ENCODE measurements at places on chromosomes 12 and 14.

GRCh38 chr12:127108360-127109215, 1158.4 kb upstream of the TMEM132C start:
- peak; percentile 68 for DNase-seq

DNA sequence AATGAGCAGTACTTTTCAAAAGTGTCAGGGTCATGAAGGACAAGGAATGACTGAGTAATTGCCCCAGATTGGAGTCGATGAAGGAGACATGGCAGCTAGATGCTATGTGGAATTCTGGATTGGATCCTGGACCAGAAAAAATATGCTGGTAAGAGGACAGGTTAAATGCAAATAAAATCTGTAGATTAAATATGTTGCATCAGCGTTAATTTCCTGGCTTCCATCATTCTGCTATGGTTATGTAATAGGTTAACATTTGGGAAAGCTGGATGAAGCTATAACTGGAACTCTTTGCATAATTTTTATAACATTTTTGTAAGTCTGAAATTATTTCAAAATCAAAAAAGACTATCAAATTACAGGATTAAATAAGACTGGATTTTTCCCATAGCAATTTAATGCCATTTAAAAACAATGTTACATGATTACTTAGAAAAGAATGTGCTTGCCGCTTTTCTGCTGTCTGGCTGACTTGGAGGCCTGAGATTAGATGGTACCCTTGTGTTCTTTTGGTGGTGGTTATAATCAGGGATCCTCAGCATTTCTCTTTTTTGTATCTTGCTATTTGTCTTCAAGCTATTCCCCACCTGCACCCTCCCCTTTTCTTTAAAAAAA, 65.1 kb downstream of the FBXW8 start:
- DNase-seq = no peak

- no peak for DNase-seq
Measured at GRCh38 chr14:52514046-52514811, 38.1 kb downstream of the TXNDC16 start.

DNA sequence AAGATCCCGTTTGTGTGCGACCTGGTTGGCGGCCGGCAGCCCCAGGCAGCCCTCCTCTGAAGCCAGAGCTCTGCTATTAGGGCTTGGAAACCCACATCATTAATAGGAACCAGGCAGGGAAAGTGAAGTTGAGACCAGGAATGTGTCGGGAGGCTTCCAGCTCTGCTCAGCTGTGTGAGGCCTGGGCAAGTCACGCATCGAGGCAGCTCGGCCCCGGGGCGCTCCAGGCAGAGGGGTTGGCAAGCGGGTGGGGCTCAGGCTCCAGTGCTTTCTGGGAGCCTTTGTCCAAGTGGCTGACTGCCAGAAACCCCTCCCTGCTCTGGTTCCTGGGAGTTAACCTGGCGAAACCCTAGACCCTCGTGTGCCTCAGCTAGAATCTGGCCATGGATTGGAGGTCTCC, 1151.7 kb downstream of the VRK1 start:
- no peak for DNase-seq

DNA sequence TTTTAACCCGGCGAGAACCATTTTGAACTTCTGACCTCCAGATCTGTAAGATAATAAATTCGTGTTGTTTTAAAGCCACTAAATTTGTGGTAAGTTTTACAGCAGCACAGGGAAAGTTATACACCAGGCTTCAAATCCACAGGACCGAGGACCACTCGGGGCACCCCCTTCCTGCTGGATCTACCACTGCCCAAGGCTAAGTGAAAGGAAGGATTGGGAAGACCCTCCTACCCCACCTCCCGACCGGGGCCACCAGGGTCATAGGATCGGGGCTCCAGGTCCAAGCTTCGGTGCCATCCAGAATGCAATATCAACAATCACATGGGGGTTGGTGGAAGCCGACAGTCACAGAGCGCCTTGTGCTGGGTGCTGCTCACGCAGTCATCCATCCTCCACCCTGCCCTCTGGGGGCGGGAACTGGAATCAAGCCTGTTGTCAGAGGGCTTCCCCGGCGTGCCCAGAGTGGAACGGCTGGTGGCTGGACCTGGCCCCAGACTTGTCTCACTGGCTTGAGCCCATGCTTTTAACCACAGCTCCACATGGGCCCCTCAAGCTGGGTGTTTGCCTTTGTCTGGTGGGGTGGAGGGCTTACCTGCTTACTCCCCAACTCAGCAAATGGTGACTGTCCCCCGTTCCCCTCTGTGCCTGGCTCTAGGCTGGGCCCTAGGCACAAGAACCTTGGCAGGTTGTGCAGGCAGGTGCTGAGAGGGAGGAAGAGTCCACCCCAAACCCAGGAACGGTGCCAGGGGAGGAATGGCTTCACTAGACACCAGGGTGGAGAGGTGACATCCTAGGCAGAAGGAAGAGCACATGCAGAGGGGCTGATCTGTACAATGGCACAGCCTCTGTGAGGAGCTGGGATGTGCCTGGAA, 180.3 kb upstream of the RTL1 start:
- no peak for DNase-seq

DNA sequence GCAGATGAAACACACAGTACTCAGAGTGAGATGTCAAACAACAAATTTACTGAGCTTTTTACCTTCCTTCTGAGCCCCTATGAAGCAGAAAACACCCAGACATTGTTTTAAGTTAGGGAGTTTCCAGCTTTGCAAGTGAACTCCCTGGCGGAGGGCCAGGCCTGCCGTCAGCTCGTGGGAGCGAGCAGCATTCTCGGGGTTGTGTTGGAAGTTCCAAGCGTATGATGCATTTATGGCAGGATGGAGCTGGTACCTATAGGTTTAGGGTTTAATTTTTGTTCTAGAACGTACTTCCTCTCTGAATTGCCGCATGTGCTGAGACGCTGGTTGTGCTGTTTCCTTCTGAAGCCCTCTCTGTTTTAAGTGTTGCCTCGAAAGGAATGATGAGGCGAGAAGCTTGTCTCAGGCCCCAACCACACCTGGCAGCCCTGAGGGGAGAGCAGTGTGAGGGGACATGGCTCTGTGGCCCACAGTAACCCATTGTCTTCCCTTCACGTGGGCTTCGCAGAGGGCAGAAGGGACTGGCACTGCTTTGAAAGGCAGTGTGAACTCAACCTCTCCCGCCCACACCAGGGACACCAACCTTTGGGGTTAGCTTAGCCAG, 76.6 kb downstream of the SSPN start:
- peak; percentile 89 for DNase-seq

DNA sequence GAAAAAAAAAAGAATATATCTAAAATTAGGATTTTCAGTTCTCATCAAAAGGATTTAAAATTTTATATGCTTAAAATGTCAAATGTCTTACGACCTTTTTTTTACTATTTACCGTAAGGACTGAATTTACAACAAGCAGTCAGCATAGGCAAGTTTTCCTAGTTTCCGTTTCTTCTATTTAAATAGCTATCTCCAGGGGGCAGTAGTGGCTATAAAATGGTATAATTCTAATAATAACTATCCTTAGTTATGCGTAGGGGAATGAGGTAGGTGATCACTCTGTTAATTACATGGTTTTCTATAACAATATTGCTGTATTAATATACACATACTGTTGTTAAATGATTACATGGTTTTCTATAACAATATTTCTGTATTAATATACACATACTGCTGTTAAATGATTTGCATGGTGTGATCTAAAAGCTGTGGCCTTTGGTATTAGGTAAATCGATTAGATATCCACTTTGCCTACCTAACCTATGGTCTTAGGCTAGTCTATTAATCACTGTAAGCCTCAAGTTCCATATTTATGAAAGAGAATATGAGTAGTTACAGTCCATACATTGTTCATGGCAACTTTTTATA, 217.7 kb upstream of the PDZRN4 start:
- DNase-seq = no peak

DNA sequence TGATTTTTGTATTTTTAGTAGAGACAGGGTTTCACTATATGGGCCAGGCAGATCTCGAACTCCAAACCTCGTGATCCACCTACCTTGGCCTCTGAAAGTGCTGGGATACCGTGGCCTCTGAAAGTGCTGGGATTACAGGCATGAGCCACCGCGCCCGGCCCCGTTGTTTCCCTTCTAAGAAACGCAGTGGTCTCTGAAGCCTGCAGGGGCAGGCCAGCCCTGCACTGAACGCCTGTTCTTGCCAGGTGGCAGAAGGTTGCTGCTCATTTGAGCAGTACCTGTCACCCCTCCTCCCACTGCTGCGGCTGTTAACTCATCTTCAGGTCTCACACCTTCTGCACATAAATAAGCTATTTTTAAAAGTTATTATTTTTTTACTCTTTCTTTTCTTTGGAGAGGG, 24.3 kb downstream of the GPRC5A start:
- no peak for DNase-seq

GRCh38 chr12:77328326-77328725, 263.0 kb upstream of the E2F7 start:
- DNase-seq = no peak

GRCh38 chr12:12171991-12172511, 94.8 kb downstream of the LRP6 start:
- peak; percentile 45 for DNase-seq

- DNase-seq = no peak
Measured at GRCh38 chr12:111084158-111084557, 163.8 kb upstream of the MYL2 start.

DNA sequence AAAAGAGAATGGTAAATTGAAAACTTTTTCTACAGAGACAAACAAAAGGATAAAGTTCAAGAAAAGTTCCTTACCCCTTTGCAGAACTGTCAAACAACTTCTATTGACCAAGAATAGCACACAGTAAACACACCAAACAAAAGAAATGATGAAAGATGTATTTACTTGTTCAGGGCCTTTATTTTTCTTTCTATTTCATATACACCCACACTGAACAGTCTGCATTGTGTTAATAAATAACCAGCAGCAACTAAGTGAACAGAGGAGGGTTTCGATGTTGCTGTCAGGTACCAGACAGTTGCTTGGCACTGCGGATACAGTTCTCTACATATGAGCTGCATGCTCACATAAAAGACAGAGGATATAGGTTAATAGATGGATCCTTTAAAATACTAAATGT, 122.1 kb downstream of the SOX5 start:
- no peak for DNase-seq

- DNase-seq = no peak
Measured at GRCh38 chr14:79186523-79186922, 1016.4 kb downstream of the NRXN3 start.

DNA sequence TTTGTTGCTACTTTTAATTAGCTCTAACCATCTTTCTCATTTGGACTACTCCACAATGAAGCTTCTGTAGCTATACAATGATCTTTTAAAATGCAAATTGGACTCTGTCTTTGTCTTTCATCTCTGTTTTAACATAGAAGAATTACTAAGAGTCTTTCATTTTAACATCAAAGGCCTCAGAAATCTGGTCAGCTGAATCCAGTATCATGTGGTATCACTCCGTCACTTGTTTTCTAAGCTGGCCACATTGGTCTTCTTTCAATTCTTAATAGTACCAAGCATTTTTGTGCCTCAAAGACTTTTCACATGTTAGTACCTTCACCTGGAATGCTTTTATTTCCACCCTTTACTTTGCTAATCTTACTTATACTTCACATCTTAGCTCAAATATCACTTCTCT, 95.5 kb upstream of the SLC16A7 start:
- DNase-seq = no peak

DNA sequence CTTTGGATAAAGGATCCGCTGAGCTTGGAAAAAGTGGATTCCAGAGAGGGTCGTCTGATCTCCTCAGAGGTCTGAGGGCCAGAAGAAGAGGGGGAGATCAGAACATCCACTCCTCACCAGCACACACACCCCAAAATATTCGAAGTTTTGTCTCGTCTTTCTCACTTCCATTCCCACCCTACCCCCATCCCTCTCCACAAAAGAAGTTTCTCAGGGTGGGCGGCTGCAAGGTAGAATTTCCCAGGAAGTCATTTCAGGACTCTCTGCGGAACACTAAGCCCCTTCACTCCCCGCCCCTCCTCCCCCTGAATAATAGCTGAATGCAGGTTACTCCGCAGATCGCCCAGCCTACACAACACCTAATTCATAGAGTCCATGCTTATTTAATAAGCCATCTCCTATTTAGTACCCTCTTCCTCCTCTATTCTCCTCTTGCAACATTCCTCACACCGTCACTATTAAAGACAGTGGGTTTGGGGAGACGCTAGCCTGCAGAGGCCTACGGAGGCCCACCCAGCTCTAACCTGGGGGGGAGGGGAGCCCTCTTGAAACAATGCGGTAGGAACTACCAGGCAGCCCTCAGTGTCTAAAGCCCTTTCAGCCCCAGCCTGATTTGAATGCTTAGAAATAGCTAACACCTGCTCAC, 649 bp upstream of the SALL2 start:
- no peak for DNase-seq

- DNase-seq = no peak
Measured at GRCh38 chr14:44979740-44980356, 17.9 kb downstream of the TOGARAM1 start.

DNA sequence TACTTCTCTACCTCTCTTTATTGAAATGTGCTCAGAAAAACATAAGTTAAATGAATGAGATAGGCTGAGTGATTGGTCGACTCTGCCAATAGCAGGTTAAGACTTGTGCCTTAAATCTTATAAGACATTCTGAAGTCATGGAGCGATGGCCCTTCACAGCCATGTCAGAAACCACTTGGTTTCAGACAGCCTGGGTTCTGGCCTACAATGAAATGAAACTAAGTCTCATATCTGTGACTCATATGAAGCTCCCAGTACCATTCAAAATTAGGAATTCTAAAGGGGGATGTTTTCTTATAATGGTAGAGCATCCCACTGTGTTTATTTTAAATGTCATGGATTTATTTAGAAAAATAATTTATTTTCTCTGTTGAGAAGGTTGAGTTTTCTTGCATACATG, 42.6 kb downstream of the PLXNC1 start:
- DNase-seq = no peak

- no peak for DNase-seq
Measured at GRCh38 chr12:49000346-49000745, 1.2 kb upstream of the DDN start.

DNA sequence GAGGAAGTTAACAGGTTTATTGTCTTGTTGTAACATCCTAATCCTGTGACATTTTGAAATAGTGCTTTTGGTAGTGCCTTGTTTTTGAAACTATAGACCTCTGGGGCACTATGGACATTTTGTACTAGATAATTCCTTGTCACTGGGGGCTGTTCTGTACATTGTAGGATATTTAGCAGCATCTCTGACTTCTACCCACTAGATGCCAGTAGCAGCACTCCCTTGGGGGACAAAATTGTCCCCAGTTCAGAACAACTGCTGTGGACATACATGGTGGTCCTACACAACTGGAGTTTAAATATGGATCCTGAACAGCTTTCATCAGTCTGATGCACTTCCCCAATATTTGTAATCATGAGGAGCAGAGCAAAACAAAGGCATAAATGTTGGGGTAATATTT, 264.7 kb downstream of the RAD51B start:
- DNase-seq = no peak

- peak; percentile 66 for DNase-seq
Measured at GRCh38 chr14:64478634-64479250, 13.4 kb downstream of the AKAP5 start.
